Pericardium fibroblast (primary cell): ENCODE measurements at places on chromosomes 6 and 20. TPM values are rescaled to one million over a fixed set of nuclear protein-coding genes. Genes with fewer than 3 reads are reported as not detected.

The ESR1 gene
- not detected in 2 replicates for total RNA-seq

The CST4 gene
- total RNA-seq = not detected in 2 replicates

The NOL7 gene
- 78.1 and 78.3 TPM in 2 replicates for total RNA-seq

The CEP162 gene
- 3.0 and 14.4 TPM in 2 replicates for total RNA-seq

The CTAGE9 gene
- not detected in 2 replicates for total RNA-seq

The RRP36 gene
- 42.2 and 73.4 TPM in 2 replicates for total RNA-seq

The DNMT3B gene
- total RNA-seq = 0.43 and 1.2 TPM in 2 replicates

The ZNF391 gene
- 1.1 and 10.0 TPM in 2 replicates for total RNA-seq

The SLC32A1 gene
- not detected in 2 replicates for total RNA-seq
